GM12864 (cell line): ENCODE measurements at places on chromosomes 7 and 10.

GRCh38 chr10:43965033-43965917, 316.6 kb upstream of the ZNF32 start:
- DNase-seq: no peak

DNA sequence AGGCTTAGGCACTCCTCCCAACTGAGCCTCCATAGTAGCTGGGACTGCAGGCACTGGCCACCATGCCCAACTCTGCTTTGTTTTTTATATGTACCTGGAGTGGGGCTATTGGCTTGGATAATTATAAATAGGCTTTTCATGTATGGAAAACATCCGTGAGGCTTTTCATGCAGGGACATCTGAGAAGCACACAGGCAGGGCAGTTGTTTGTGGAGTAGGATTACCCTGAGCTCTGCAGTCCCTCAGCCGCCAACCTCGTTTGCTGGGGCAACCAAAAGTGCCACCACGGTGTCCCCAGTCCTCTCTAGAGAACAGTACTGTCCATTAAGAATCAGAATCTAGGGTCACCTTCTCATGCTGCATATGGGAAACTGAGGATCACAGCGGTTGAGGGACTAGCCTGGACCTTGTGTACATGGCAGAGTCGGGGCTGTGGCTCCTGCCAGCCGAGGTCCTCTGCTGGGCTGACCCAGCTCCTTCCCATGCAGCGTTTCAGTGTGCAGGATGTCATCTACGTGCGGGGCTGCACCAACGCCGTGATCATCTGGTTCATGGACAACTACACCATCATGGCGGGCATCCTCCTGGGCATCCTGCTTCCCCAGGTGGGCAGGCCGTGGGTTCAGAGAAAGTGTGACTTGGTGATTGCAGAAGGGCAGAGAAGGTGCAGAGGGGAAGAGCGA, 54.5 kb downstream of the TSPAN15 start:
- no peak for DNase-seq

DNA sequence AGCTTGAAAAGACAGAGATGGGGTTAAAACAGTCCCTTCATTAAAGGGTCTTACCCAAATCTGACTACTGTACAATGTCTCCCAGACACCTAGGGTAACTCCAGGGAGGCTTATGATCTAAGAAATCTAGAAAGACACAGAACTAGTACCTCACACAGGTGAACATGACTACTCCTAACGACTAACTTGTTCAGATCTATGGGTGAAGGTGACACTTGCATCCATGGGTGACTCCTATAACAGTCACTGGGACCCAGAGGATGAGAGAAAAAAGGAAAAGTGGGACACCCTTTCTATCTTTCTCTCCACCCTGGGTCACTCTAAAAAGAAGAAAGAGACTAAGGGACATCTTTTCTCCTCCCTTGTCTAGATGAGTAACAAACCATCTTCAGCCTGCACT, 19.2 kb downstream of the AKR1C8 start:
- no peak for DNase-seq

DNA sequence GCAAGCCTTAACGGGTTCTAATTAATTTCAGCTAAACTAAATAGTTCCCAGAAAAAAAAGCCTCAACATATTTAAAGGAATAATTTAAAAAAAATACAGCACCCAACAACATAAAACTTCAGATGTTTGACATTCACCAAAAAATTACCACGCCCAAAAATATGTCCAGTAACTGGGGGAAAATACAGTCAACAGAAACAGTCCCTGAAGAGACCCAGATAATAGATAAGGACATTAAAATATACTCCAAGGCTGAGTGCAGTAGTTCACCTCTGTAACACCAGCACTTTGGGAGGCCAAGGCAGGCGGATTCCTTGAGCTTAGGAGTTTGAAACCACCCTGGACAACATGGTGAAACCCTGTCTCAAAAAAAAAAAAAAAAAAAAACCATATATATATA, 78.0 kb downstream of the BTAF1 start:
- no peak for DNase-seq

GRCh38 chr10:69348816-69349541, 67.7 kb downstream of the TACR2 start:
- DNase-seq: no peak
